ENCODE measurements at places on chromosomes 12 and 14. TPM values are rescaled to one million over a fixed set of nuclear protein-coding genes. Genes with fewer than 3 reads are reported as not detected.

The PLCZ1 gene
- total RNA-seq, result not detected

GRCh38 chr12:95884998-95885397 is 26.2 kb downstream of the SNRPF start:
- no peaks in the 10 kb centered on the region for H3K27me3 ChIP-seq
- H3K4me3 ChIP-seq, result no peak overlapping the region
- H3K4me1 ChIP-seq, result peaks cover 5% of the 10 kb centered on the region
- H3K36me3 ChIP-seq, result no peaks in the 10 kb centered on the region
- H3K27ac ChIP-seq, result no peak overlapping the region
- no peak for DNase-seq

DNA sequence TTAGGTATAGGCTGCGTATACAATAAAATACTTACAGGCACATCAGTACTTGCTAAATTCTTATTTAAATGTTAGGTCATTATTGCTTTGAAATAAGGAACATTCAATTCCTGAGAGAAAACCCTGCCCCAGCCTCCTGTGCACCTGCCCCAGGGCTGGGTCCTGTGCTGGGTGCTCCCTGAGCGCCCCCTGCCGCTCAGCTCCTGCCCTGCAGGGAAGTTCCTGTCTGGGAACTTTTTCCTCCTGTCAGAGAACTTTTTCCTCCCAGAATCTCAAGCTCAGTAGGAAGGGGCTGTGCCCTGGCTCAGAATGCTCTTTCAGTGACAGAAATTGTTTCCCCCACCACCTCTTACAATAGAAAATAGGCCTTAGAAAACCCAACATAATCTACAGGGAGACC is 751.1 kb downstream of the TMEM121 start:
- no peak overlapping the region for H3K27ac ChIP-seq
- no peak overlapping the region for H3K4me3 ChIP-seq
- H3K36me3 ChIP-seq, result peaks cover 9% of the 10 kb centered on the region
- no peak for DNase-seq

DNA sequence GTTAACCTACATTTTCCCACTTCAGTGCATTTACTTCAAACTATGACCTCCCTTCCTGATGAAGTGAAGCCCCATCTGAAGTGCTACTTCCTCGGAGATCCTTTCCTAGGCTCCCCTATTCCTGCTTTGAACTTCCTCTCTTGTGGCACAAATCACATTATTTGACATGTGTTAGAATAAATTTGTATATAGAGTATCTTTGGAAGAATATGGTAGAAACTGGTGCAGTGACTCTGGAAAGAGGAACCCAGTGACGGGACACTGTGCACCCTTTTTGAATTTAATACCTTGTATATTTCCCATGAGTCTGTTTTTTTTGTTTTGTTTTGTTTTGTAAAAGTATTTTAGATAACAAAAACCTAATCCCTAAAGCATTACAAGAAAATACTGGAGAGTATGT is 66.4 kb upstream of the SRSF5 start:
- no peaks in the 10 kb centered on the region for H3K36me3 ChIP-seq
- no peak overlapping the region for H3K4me3 ChIP-seq
- H3K27me3 ChIP-seq, result no peaks in the 10 kb centered on the region
- DNase-seq, result no peak
- peaks cover 48% of the 10 kb centered on the region for H3K4me1 ChIP-seq

GRCh38 chr14:60249321-60250256 is 568 bp downstream of the PPM1A start:
- H3K4me1 ChIP-seq, result peaks cover 40% of the 10 kb centered on the region
- H3K27me3 ChIP-seq, result no peaks in the 10 kb centered on the region
- peak overlapping the region; percentile 96 for H3K4me3 ChIP-seq
- peak; percentile 68 for DNase-seq

GRCh38 chr12:6367969-6368892 is 7.1 kb downstream of the SCNN1A start:
- peaks cover 13% of the 10 kb centered on the region for H3K27me3 ChIP-seq
- H3K36me3 ChIP-seq, result no peaks in the 10 kb centered on the region
- peak overlapping the region; percentile 37 for H3K27ac ChIP-seq
- H3K4me3 ChIP-seq, result no peak overlapping the region

DNA sequence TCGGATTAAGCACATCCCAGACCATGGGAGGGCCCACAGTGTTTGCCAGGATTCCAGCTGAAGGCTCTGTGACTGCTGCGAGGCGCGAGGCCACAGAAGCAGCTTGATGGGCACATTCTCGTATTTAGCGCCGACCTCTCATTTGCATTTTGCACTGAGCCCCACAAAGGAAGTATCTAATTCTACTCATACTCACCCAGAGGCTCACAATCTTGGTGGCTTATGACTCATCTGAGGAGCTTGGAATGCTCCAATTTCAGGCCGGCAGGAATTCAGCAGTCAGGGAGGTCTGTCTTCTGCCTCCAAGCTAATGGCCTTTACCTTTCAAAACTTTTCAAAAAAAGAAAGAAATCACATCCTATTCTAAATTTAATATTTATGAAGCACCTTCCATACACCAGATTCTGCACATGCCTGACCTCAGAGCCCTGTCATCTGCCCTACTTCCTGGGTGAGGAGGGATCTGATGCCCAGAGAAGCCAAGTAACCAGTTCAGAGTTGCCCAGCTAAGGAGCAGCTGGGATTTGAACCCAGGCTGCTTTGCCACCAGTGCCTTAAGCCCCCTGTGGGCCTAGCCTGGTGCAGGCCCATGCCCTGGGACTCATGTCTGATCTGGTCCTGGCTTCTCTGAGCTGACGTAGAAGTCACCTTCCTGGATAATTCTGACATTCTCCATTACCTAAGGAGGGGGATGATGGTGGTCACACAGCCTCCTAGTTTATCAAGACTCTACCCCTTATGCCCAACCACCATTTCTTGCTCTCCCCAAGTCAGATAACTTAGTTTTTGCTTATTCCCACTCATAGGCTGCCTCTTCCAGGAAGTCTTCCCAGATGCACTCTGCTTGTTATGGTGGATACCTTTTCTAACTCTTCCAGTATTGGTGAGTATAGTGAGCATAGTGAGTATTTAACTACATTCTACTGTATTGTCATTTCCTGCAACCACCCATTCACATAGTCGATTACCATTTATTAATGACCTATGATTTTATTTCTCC is 198.9 kb downstream of the RBM19 start:
- no peaks in the 10 kb centered on the region for H3K36me3 ChIP-seq
- peaks cover 51% of the 10 kb centered on the region for H3K4me1 ChIP-seq
- DNase-seq, result no peak
- no peak overlapping the region for H3K4me3 ChIP-seq
- H3K27me3 ChIP-seq, result peaks cover 16% of the 10 kb centered on the region
- no peak overlapping the region for H3K27ac ChIP-seq

All from neural crest cell (in vitro differentiated cells).